ENCODE measurements at places on chromosomes 5 and 9.

GRCh38 chr9:1612886-1613285 is 402.3 kb upstream of the SMARCA2 start:
- no peak for DNase-seq

GRCh38 chr5:17445185-17445584 is 52.8 kb upstream of the TAF11L2 start:
- DNase-seq, result no peak

GRCh38 chr5:110346893-110347358 is 379.5 kb downstream of the TMEM232 start:
- no peak for DNase-seq

DNA sequence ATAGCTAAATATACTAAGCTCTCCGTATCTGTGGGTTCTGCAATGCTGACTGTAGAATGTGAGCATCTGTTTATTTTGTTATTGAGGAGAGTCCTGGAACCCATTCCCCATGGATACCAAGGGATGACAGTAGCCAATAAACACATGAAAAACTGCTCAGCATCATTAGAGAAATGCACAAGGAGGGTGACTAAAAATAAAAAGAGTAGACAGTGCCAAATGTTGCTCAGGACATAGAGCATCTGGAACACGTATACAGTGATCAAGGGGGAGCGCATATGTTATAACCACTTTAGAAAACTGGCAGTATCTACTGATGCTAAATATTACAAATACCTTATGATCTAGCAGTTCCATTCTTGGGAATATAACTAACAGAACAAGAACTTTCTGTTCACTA is 31.0 kb downstream of the MARCHF6 start:
- DNase-seq, result no peak

- no peak for DNase-seq
Measured at GRCh38 chr5:89769975-89770374, 639.6 kb downstream of the CETN3 start.

DNA sequence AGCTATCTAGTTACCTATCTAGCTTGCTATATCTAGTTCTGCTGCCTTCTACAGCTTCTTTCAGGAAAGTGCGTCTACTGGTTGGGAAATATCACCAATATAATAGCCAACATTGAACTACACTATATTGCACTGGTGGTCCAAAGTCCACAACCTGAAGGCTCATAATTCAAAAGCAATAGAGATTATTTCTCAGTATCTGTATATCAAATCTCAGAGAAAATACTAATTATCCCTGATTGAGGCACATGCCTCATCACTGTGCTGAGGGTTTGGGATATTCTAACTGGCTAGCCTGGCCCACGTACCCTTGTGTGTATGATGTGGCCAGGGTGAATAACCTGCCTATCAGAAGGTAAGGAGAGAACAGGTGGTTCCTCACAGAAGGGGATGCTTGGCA is 53.8 kb downstream of the SH3RF2 start:
- no peak for DNase-seq

DNA sequence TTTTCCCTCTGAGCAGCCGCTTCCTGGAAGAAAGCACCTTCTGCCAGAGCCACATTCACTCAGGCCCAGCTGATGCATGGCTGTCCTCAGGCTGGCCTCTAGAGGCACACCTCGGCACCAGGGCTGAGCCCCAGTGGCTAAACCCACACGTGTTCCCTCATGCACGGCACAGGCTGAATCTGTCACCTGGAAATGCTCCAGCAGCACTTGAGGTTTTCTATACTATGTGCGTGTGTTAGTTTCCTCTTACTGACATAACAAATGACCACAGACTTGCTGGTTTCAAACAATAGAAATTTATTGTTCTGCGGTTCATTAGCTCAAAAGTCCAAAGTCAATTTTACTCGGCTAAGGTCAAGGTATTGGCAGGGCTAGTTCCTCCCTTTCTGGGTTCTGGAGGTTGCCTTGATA is 141.4 kb downstream of the LRRC70 start:
- DNase-seq, result no peak

- DNase-seq, result no peak
Measured at GRCh38 chr9:84785792-84786547, 116.4 kb downstream of the NTRK2 start.

- no peak for DNase-seq
Measured at GRCh38 chr5:59390989-59391388, 502.5 kb downstream of the PDE4D start.

GRCh38 chr5:179357031-179357430 is 11.8 kb upstream of the ADAMTS2 start:
- no peak for DNase-seq

DNA sequence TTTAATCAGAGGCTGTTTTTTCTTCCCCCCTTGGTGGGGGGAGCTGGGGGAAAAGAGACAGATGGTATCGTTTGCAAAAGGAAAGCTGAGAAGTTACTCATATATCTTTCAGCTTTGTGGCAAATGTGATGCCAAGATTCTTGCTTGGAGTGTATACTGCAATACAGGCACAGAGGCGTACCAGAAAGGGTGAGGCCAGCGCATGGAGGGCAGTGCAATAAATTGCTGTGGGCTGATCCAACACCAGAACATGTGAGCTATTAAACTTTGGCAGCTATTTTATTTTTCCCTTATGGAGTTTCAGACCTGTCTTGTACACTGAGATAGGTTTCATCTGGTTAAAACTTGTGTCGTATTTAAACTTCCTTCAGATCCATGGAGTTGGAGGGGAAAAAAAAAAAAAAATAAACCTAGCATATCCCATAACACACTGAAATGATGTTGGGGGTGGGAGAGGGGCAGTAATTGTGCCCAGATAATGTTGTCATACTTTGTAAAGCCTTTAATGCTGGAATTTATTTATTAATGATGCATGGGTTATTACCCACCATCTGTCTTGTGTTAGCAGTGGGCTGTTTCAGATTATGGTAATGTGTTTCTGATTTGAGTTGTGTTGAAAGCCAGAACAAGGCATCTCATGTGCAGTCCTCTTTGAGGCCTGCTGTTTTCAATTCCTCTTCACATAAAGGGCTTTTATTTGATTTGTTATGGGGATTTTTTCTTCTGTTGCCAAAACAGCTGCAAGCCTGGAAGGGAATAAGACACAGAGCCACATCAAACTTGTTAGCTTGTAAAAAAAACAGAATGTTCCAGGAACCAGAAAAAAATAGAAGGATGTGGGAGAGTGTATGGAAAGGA is 891.3 kb downstream of the TLE1 start:
- DNase-seq, result no peak

GRCh38 chr5:88662846-88663245 is 220.1 kb downstream of the MEF2C start:
- DNase-seq, result no peak

DNA sequence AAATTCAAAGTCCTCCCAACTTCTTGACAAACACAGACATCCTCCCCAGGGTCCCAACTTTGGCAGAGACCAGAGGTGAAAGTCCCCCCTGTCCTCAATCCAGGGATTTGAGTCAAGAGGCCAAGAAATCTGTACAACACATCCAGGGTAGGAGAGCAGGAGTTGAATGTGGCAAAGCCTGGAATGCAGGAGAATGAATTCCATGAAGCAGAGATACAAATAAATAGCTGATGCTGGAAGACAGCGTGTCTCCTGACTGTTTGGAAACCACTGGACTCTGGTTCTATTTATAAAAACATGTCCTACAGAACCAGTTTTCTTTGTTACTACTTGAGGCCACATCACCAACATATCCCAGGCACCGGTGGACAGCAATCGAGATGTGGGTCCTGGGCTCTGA is 43.7 kb upstream of the SLIT3 start:
- DNase-seq, result no peak

DNA sequence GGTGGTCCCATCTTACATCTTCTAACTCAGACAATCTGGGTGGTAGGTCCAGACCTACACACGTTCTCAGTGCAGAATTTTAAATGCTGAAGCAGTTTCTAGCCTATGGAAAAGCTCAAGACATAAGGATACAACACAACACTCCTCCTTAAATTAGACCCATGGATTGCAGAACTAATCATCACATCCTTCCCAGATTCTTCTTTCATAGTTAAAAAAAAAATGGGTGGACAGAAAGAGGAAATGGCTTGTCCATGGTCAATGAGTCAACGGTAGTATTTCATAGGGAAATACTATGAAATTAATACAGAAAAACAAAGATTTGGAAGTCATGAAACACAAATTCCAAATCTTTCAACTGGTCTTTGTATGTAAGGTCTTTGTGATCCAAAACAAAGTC is 106.9 kb downstream of the PAPPA start:
- DNase-seq, result no peak

- DNase-seq, result no peak
Measured at GRCh38 chr5:68114378-68115040, 101.0 kb upstream of the PIK3R1 start.

- DNase-seq, result no peak
Measured at GRCh38 chr5:27172693-27173092, 134.3 kb upstream of the CDH9 start.

DNA sequence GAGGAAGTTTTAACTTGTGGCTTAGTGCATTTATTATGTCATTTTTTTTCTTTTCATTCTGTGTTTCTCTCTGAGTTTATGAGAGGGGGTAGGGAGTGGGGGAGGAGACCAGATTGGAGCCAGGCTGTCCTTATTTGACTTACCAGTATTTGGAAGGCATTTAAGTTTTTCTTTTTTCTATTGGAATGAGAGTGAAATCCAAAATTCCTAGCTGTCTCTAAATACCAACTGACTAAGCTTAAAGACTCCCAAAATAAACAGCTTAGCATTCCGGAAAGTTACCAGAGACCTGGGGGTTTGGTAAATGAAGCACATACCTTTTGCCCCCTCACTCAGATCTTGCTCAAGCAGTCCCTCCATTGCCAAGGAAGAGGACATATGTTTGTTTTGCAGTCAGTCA is 581.9 kb upstream of the BRINP1 start:
- DNase-seq, result no peak

GRCh38 chr5:52947208-52947607 is 41.9 kb upstream of the ITGA2 start:
- no peak for DNase-seq

DNA sequence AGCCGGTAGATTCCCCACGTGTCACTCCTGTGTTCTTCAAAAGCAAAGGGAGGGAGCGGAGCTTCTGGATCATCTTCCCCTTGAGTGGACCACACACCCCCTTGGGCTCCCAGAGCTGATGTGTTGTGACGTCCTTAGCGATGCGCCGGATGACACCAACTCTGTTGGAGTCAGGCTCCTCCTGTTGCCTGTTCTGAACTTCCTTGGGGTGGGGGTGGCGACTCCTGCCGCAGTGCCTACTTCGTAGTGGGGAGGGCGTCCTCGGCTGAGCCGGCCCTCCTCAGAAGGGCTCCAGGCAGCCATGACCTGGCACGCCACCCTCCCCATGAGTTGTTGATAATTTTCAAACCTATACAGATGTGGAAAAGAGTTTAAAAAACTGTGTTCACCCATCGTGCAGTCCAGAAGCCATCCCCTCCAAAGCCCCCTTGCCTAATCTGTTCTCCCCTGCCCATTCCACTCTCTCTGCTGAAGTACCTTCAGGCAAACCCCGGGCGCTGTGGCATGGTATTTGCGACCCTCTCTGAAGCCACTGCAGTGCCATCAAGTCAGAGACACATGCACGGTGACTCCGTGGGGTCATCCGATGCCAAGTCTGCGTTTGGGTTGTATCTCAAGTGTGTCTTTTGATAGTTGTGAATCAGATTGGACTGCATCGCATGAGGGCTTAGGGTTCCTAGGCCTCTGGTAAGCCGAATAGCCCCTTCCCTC is 16.7 kb downstream of the EXOC3 start:
- DNase-seq, result no peak

- DNase-seq, result no peak
Measured at GRCh38 chr5:124234022-124234769, 512.2 kb downstream of the ZNF608 start.

GRCh38 chr9:96515621-96516470 is 65.9 kb downstream of the HABP4 start:
- no peak for DNase-seq

DNA sequence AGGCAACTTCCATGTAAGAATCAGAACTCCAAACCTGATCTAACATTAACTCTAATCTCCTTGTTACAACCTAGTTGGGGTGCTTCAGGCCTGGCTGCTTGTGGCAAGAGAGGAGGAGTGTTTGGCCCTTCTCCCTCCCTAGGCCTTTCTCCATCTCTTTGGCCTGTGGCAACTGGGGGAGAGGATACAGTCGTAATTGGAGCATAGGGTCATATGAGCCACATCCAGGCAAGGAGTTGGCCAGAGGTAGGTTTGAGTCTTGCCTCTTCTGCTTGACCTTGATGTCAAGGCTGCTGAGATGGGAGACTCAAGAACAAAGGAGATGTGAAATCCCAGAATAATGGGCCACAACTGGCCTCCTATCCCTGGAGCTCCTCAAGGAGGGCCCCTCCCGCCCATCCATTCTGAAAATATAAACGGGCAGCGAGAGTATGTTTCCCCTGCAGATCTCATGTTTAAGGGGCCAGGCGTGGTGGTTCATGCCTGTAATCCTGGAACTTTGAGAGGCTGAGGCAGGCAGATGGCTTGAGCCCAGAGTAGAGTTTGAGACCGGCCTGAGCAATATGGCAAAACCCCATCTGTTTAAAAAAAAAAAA is 59.3 kb upstream of the ANGPTL2 start:
- DNase-seq, result no peak

- no peak for DNase-seq
Measured at GRCh38 chr5:66342341-66342880, 198.3 kb downstream of the SREK1 start.

GRCh38 chr5:2015124-2015848 is 132.6 kb upstream of the IRX4 start:
- no peak for DNase-seq

DNA sequence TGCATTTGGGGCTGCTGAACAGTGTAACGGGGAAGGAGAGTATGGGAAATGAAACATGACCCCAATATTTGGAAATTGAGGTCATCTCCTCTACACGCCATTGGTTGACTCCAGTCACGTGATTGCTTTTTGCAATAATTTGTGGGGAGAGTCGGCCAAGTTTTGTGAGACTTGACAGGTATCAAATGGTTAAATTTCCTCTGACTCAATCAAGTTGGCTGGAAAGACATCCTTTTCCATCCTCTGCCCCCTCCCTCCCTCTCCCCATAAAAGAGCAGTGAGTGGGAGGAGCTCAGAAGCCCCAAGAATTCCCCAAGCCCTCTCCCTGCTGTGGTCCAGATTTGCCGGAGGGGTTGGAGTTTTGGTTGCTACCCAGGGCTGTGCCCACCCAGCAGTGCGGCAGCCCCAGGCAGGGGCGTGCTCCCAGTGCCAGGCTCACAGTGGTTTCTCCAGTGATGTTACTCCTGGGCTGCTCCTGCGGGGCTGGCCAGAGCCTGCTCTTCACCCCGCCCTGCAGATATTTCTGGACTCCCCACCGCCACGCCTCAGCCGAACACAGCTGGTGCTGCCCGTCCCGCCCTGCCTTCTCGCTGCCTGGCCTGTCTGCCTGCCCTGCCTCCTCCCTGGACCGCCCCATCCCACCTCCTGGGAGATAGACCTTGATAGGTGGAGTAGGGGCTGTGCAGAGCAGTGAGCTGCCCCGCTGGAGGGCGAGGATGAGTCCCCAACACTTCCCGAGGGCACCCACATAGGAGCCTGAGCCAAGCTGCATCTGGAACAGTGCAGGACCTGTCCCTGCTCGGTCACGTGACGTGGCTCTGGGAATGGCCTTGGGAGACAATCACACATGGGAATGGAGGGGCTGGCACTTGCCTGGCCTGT is 3.4 kb downstream of the COL5A1 start:
- no peak for DNase-seq

All from CD4-positive, alpha-beta T cell (primary cell).